Umbilical cord (tissue), 2 donors: ENCODE measurements at places on chromosomes 2 and 18. TPM values are rescaled to one million over a fixed set of nuclear protein-coding genes. Genes with fewer than 3 reads are reported as not detected.

DNA sequence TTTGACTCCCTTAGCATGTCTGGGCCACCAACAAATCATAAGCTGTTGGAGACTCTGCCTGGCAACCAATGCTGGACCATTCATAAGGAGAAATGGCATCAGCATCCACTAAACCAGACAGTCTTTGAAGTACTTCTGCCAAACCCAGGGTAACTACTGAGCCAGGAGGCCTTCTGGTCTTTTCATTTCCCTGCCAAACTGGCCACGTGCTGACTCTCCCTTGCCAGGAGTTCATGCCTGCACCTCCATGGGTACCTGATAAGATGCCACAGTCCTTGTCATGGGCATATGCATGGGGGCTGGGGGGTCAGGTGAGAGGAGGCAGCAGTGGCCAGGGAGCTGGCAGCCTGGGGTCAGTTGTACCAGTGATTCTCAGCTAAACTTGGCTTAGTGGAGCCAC, 34.2 kb upstream of the DAPL1 start:
- DNase-seq = no peak

- DNase-seq = no peak
Observed at GRCh38 chr2:100674666-100675065, 111.9 kb downstream of the PDCL3 start.

The SP140 gene
- total RNA-seq = 8.2 TPM

DNA sequence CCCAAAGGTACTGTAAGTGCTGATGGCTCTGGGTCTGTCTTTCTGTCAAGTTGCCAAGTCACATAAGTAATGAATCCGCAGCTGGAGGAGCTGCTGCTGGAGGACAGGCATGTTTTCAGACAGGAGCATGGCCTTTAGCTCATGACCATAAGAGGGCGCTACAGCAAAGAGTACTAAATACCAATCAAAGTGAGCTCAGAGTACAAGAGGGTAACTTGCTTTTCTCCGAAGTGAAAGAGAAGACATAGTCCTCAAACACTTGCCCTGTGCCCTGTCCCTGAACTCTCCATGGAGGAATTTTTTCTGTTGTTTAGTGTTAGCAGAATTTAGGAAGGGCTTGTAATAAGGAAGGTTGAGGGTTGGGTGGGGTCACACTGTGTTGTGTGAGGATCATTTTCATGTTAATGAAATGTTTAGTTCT, 58.0 kb upstream of the EML6 start:
- DNase-seq = peak; percentile 47

- DNase-seq = no peak
Observed at GRCh38 chr18:7940971-7941370, 373.9 kb downstream of the PTPRM start.

- DNase-seq = no peak
Observed at GRCh38 chr2:29073933-29074332, 390 bp downstream of the PCARE start.

The PROKR1 gene
- 0.72 TPM for total RNA-seq
